NCI-H1092 treated with DMSO at 0.1 percent for 48 hours (cell line): ENCODE measurements at places on chromosomes 6 and 20.

DNA sequence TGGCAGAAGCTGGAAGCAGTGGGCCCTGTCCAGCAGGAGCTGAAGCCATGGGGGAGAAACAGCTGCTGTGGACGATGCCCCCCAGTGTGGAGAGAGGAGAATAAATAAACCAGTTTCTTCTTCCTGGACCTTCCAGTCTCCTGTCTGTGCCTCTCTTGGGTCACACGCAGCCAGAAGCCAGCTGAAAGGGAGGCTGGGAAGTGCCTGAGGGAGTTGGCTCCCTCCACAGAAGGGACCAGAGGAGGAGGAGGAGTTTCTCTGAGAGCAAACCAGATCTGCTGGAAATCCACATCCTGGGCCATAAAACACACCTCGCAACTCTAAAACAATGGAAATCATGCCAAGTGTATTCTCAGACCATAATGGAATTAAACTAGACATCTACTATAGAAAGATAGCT is 577.0 kb downstream of the CDH26 start:
- no peak for DNase-seq

- DNase-seq: no peak
Measured at GRCh38 chr6:154106251-154106650, 67.2 kb downstream of the OPRM1 start.

DNA sequence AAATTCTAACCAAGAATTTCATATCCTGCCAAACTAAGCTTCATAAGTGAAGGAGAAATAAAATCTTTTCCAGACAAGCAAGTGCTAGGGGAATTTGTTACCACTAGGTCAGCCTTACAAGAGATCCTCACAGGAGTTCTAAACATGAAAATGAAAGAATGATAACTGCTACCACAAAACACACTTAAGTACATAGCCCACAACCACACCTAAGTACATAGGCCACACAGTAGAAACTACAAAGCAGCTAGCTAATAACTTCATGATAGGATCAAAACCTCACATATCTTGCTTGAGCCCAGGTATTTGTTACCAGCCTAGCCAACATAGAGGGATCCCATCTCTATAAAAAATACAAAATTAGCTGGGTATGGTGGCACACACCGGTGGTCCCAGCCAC is 50.4 kb downstream of the IRAK1BP1 start:
- DNase-seq: no peak

DNA sequence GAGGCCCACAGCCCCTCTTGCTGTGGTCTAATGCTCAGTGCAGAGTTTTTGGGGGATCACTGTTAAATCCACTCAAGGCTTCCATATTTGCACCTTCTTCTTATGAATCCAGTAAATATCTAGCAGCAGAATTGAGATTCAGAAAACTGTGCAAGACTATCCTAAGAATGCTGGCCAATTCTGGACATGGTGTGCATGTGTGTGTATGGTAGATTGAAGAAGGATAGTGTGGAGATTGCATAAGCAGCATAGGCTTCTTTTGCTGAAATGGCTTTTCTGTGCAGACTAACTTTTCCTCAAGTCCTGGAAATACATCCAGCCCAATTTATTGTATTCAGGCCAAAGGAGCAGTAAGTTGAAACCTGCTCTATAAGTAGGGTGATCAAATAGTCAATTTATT is 39.7 kb downstream of the FBXO9 start:
- DNase-seq: no peak

DNA sequence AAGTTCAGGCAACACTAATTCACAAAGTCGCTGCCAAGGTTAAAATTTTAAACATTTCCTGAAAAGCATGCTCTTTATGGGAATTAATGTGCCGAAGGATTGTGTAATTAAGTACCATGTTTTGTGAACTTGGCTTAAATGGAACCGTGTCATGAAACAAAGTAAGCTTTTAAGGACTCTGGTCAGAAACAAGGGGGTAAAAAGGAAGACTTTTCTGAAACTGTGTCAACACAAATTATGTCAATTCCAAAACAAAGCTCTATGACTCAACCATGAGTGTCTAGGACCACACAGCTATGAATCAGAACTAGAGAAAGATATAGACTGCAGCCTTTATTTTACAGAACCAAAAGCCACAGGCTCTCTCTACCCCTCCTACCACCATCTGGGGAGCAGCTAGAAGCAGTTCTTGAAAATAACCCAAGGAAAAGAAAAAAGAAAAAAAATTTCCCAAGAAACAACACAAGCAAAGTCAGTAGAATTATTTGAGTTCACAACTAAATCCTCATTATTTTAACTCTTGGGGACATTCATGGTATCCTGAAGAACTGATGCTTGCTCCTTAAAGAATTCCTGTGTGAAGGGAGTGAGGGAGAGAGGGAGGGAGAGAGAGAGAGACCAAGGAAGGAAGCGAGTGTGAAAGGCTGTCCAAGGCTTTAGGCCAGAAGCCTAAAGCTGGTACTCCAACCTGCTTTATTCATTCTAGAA is 81.9 kb downstream of the ZMYND8 start:
- no peak for DNase-seq

GRCh38 chr6:1536526-1537429 is 72.9 kb upstream of the FOXC1 start:
- DNase-seq: no peak

- no peak for DNase-seq
Measured at GRCh38 chr6:139368661-139369060, 5.8 kb downstream of the CITED2 start.

GRCh38 chr20:32958574-32958973 is 45.7 kb downstream of the SUN5 start:
- no peak for DNase-seq

GRCh38 chr20:43976547-43976946 is 61.9 kb downstream of the TOX2 start:
- no peak for DNase-seq

GRCh38 chr20:59042151-59042795 is at the start of gene PRELID3B:
Gene PRELID3B, minus strand, starts transcription at chr20:59042786. Its CDS starts 56 bp downstream, at chr20:59042730.
- DNase-seq: no peak

DNA sequence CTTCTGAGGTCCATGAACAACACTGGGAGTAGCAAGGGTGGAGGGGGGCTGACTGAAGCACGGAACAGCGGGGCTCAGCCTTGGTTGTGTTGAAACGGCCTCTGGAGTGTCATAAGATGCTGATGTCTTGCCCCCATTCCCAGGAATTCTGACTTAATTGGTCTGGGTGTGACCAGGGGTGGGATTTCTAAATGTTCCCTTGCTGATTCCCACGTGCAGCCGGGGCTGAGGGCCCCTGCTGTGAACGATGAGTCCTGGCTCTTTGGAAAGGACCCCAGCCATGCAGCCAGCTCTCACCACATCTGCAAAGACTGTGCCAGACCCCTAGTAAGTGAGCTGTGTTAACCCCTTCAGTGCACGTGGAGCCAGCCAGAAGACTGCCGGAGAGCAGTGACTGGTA is 28.6 kb upstream of the FAM50B start:
- no peak for DNase-seq

DNA sequence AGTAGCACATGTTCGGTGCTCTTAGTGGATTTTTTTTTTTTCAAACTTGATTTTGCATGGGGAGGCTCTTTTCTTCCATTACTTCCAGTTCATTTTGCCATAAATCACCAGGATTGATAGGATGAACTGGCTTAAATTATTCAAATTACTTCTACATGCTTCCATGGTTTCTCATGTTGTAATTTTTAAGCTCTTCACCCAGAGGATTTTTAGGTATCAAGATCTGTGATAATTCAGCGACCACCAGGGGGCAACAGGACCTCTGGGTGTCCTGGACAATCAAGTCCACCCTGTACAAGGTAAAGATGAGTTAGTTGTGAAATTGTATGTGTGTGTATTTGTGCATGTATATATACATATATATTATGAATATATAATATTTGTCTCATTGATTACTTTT is 4.2 kb upstream of the EPHA7 start:
- peak; percentile 65 for DNase-seq

DNA sequence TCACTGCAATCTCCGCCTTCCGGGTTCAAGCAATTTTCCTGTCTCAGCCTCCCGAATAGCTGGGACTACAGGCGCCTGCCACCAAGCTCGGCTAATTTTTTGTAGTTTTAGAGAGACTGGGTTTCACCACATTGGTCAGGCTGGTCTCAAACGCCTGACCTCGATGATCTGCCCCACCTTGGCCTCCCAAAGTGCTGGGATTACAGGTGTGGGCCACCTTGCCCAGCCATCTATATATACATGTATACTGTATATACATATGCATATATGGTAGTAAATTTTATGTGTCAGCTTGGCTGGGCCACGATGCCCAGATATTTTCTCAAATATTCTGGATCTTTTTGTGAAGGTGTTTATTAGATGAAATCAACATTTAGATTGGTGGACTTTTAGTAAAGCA is 18.8 kb downstream of the RBL1 start:
- DNase-seq: no peak

DNA sequence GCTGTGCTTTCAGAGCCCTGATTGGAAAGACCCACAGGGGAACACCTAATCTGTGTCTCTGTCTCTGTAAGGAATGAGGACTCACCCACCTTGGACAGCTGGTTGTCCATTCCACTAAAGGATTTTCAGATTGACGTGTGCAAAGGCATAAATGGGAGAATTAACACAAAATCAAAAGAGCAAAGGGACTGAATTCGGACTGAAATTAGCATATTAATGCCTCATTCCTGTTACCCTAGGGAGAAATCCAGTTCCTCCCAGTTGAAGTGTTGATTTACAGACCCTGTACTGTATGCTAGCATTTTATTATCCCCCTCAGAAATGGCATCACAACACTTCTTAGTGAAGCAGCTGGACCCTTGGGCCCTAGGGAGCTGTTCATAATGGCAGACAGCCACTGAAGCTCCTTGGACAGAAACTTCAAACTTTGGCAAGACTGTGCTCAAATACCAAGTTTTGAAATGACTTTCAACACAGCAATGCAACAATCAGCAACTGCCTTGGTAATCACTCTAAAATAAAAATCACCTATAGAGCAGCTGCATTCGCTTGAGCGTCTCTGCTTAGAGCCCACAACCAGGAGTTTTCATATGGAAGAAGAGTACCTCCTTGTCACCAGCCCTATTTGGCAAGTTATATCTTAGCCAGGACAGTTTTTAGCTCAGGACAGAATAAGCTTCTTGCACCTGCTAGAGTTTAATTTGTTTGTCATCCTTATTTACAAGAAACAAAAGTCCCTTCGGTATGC is 118.1 kb downstream of the TRDN start:
- DNase-seq: no peak

DNA sequence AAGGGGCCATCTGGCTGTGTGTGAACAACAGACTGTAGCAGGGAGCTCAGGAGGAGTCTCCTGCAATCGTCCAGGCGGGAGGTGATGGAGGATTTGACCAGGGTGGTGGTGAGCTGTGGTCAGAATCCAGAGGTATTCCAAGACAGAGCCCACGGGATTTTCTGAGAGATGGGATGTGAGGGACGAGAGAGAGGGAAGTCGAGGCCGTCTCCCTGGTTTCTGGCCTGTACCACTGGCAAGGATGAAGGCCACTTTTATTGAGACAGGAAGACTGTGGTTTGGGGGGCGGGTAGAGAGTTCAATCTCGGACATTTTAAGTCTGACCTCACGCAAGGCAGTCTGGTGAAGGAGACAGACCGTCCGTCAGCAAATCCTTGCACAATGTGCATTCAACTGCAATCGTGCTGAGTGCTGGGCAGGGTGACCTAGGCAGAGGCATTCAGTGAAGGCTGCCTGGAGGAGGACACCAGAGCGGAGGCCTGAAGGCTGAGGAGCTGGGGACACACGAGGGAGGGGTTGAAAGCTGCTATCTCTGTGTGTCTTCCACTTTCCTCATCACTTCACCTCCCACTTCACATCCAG is 53.9 kb downstream of the PREX1 start:
- no peak for DNase-seq

DNA sequence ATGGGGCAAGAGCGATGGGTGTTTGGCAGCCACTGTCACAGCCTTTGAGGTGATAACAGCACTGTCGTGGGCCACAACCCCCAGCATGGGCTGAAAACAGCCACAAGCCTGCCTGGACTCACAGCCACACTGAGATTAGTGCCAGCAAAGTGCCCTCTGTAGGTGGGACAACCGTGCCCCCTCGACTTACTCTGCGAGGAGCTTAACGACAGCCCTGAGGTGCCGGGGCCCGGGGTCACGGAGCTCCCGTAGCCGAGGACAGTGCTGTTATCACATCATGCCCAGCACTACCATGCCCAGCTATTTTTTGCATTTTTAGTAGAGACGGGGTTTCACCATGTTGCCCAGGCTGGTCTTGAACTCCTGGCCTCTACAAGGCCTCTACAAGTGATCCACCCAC is 36.6 kb downstream of the SUMO4 start:
- no peak for DNase-seq

DNA sequence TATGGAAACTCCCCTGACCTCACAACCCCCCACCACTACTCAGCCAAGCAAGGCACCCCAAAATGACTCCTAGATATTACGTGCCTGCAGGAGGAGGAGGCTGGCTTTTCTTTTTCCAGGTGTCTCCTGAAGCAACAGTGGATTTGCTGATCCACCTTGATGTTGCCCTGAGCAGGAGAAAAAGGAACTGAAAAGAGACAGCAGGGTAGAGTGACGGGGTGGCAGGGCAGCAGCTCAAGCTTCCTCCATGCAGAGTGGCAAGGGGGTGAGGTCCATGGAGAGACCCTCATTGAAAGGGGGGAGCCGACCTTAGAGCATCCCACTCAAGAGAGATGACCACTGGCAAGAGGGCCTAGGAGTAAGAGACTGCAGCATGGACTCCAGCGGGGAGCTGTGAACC is 112.0 kb upstream of the SIRPA start:
- no peak for DNase-seq

DNA sequence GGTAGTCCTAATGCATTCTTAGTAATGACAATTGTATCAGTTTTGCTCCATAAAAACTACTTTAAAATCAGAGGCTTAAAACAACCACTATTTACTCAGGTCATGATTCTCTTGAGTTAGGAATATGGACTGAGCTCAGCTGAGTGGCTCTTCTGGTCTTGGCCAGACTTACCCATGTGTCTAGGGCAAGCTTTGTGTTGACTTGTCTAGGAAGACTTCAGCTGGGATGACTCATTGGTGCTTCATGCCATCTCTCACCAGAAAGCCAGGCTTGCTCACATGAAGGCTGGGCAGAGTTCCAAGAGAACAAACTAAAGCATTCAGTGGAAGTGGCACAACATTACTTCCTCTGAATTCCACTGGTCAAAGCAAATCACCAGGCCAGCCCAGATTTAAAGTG is 155.3 kb downstream of the DHX35 start:
- DNase-seq: peak; percentile 4

DNA sequence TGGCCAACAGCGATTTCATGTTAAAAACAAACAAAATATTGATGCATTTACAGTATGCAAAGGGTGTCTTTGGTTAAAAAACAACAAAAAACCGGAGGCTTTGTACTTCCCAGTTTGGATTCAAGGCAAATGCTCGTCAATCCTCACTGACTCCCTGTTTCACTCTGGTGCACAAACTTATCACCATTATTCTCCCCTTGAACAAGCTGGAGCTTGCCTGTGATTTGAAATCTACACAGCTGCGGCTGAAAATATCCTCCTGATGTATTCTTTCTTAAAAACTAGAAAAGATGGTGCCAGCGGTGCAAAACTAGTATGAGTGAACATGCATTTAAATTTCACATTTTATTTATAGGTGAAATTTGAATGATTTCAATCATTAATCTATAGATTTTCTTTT is 3.3 kb downstream of the PERP start:
- DNase-seq: no peak
